ENCODE measurements at places on chromosomes 11 and 22. TPM values are rescaled to one million over a fixed set of nuclear protein-coding genes. Genes with fewer than 3 reads are reported as not detected.

The DNAL4 gene
- total RNA-seq: 24.5 TPM

The KCNQ1OT1 gene
- 1.5 TPM for total RNA-seq

The DDX6 gene
- 59.4 TPM for total RNA-seq

The MOV10L1 gene
- 1.6 TPM for total RNA-seq

GRCh38 chr22:46081831-46082210 is 68.5 kb upstream of the PPARA start:
- no peak for DNase-seq
- peak overlapping the region; percentile 94 for H3K4me3 ChIP-seq
- H3K4me1 ChIP-seq: peaks cover 72% of the 10 kb centered on the region
- H3K27ac ChIP-seq: peak overlapping the region; percentile 99
- peaks cover 33% of the 10 kb centered on the region for H3K36me3 ChIP-seq

- H3K4me3 ChIP-seq: no peak overlapping the region
- no peaks in the 10 kb centered on the region for H3K36me3 ChIP-seq
- H3K4me1 ChIP-seq: no peaks in the 10 kb centered on the region
- no peak for DNase-seq
Observed at GRCh38 chr22:22746963-22747933, 102.8 kb downstream of the GGTLC2 start.

Measured in PC-3 (cell line).